ENCODE measurements at places on chromosomes 16 and 17. TPM values are rescaled to one million over a fixed set of nuclear protein-coding genes. Genes with fewer than 3 reads are reported as not detected.

Gene CCDC40
- total RNA-seq: 11.8 TPM

GRCh38 chr17:48757524-48757961, 29.0 kb upstream of the HOXB13 start:
- no peak for DNase-seq
- no peak overlapping the region for H3K4me3 ChIP-seq
- H3K27ac ChIP-seq: no peak overlapping the region
- no peaks in the 10 kb centered on the region for H3K36me3 ChIP-seq

DNA sequence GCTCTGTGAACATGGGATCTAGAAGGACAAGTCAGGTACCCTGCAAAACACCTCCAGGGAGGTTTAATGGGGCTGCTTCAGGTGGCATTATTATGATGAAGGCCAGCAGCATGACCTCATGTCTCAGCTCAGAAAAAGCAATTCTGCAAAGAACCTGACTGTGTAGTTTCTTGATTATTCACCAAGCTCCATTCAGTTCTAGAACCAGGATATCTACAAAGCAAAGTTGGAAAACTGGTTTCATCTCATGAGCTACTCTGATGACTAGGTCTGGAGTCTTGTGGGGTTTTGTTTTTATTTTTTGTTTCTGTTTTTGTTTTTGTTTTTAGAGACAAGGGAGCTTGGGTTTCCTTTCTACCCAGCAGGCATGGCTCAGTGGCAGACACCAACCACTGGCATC, 19.0 kb upstream of the LRRC37A3 start:
- peaks cover 4% of the 10 kb centered on the region for H3K4me1 ChIP-seq
- no peak overlapping the region for H3K4me3 ChIP-seq
- DNase-seq: no peak
- no peaks in the 10 kb centered on the region for H3K27me3 ChIP-seq

DNA sequence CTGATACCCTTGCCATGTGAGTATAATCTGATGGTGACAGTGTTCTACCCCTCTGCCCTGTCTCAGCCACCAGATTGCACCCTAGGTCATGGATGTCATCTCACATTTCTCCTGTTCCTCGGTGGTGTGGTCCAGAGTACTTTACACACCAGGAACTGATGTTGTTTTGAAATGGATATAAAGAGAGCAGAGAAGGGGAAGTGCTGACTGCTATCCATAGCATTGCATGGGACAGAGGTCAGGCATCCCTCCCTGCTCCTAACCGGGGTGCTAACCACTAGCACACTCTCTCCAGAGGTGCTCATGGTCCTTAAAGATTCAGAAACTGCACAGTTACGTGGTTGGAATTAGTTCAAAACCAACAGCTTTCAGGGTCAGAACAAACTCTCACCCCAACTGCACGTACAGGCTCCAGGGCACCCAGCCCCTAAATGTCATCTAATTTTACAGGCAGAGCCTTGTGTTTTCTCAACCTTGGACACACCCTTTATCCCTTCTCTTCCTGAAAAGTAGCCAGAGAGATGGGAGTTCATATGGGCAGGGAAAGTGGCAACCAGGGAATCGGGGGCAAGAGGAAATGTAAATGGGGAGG, 16.3 kb downstream of the TTLL6 start:
- peaks cover 8% of the 10 kb centered on the region for H3K27me3 ChIP-seq
- no peak overlapping the region for H3K27ac ChIP-seq
- no peak for DNase-seq
- H3K4me3 ChIP-seq: no peak overlapping the region
- H3K36me3 ChIP-seq: no peaks in the 10 kb centered on the region

DNA sequence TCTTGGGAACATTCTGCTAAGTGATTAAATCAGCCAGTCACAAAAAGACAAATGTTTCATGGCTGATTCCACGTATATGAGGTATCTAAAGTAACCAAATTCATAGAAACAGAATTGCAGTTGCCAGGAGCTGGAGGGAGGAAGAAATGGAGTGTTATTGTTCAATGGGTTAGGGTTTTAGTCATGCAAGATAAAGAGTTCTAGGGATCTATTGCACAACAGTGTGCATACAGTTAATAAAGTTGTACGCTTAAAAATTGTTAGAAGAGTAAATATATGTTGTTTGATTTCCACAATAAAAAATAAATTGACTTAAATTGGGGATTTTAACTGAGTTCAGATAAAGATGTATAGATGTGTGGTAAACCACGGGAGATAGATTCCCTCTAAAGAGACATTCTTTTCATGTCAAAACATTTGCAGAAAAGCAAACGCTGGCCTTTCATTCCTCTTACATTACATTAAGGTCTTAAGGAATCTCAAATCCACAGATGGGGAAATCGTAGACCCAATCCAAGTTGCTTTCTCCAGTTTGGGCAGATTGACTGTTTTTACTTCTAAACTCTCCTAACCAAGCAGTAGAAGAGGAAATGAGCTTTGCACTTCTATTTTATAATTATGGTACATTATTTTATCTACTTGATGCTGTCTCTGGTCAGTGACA, 4.6 kb downstream of the PRDM7 start:
- no peaks in the 10 kb centered on the region for H3K36me3 ChIP-seq
- peaks cover 29% of the 10 kb centered on the region for H3K27me3 ChIP-seq
- no peak for DNase-seq
- no peak overlapping the region for H3K4me3 ChIP-seq

- no peak overlapping the region for H3K27ac ChIP-seq
- no peak for DNase-seq
- H3K4me3 ChIP-seq: no peak overlapping the region
- H3K4me1 ChIP-seq: no peaks in the 10 kb centered on the region
- no peaks in the 10 kb centered on the region for H3K27me3 ChIP-seq
Measured at GRCh38 chr17:4019275-4019674, 55.0 kb upstream of the ATP2A3 start.

- DNase-seq: no peak
- no peaks in the 10 kb centered on the region for H3K36me3 ChIP-seq
- no peaks in the 10 kb centered on the region for H3K27me3 ChIP-seq
- no peak overlapping the region for H3K27ac ChIP-seq
- H3K4me1 ChIP-seq: no peaks in the 10 kb centered on the region
- H3K4me3 ChIP-seq: no peak overlapping the region
Measured at GRCh38 chr16:23607726-23608125, 11.6 kb upstream of the NDUFAB1 start.

Gene NLRC3
- total RNA-seq: not detected

- DNase-seq: no peak
- no peak overlapping the region for H3K4me3 ChIP-seq
- no peaks in the 10 kb centered on the region for H3K4me1 ChIP-seq
- no peaks in the 10 kb centered on the region for H3K36me3 ChIP-seq
Measured at GRCh38 chr17:55023626-55024025, 55.1 kb downstream of the STXBP4 start.

DNA sequence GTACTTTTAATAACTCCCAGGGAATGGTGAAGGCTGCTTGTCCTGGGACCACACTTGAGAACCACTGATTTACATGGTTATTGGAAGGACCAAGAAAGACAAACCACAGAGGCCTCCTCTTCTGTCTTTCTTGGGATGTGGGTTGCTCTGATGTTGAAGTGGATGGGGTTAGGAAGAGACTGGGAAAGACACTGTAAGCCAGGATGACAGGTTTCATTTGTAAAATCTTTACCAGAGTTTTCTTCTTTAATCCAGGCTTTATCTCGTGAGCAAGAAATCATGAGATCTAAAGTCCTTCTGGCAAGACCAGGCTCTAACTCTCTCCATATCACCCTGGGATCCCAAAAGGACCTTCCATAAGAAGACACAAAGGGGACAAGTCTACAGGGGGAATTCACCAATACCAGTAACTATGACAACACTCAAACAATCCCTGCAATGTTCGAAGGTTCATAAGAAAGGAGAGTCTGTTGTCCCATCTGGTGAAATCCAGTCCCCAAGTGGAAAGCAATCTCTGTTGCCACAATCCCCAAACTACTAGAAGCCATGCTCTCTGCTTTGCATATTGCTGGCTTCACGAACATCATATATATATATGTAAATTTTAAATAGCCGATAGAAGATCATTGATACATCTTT, 44.8 kb upstream of the CDRT4 start:
- no peak overlapping the region for H3K27ac ChIP-seq
- H3K4me3 ChIP-seq: no peak overlapping the region
- DNase-seq: no peak
- no peaks in the 10 kb centered on the region for H3K27me3 ChIP-seq

- no peak overlapping the region for H3K4me3 ChIP-seq
- DNase-seq: no peak
- no peaks in the 10 kb centered on the region for H3K36me3 ChIP-seq
- no peak overlapping the region for H3K27ac ChIP-seq
- peaks cover 9% of the 10 kb centered on the region for H3K27me3 ChIP-seq
Measured at GRCh38 chr17:43723697-43724359, 34.8 kb downstream of the SOST start.

Gene ABCA5
- total RNA-seq: 19.4 TPM

- H3K4me3 ChIP-seq: no peak overlapping the region
- no peak overlapping the region for H3K27ac ChIP-seq
- H3K27me3 ChIP-seq: no peaks in the 10 kb centered on the region
Measured at GRCh38 chr16:8571061-8571596, 19.2 kb downstream of the TMEM114 start.

Gene DNASE1L2
- total RNA-seq: 1.6 TPM

DNA sequence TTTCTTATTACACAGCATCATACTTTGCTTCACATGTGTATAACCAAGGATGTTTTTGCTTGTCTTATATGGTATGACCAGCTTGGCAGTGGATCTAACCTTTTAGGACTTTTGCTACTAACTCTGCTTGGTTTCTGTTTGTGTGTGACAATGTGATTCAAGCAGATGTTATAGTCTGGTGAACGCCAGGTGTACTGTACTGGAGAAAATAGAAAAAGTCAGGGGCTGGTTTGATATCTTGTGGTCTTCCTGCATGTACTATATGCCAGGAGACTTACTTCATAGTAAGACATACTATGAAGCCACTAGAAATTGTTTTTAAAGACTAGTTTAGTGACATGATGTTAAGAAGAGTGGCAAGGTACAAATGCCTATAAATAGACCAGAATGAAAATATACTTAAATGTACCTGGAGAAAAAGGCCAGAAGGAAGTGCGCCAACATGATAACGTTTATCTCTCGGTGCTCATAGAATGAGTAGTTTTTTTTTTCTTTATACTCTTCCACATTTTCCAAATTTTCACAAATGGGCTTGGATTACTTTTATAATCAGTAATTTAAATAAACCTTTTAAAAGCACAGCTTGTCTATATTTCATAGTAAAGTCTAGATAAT, 112.3 kb downstream of the PRKCA start:
- H3K36me3 ChIP-seq: no peaks in the 10 kb centered on the region
- no peak overlapping the region for H3K4me3 ChIP-seq
- no peaks in the 10 kb centered on the region for H3K27me3 ChIP-seq

DNA sequence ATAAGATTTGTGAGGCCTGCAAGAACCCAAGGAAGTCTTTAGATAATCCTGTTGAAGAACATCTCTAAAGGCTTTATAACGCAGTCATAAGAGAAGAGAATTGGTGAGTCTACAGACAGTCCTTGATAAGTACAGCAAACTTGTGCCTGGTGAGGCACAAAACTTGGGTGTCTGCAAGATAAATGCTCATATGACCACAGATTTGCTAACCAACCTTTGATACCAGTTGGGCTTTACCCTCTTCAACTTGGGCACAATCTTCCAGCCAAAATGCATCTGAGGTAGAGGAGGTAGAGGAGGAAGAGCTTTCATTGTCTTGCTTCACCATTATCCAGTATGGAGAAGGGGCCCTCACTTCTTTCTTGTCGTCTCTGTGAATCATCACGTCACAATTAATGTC, 16.9 kb downstream of the PDZD9 start:
- DNase-seq: no peak
- peaks cover 11% of the 10 kb centered on the region for H3K36me3 ChIP-seq
- H3K27ac ChIP-seq: no peak overlapping the region
- H3K4me1 ChIP-seq: no peaks in the 10 kb centered on the region
- no peak overlapping the region for H3K4me3 ChIP-seq

- H3K36me3 ChIP-seq: no peaks in the 10 kb centered on the region
- H3K27ac ChIP-seq: no peak overlapping the region
- DNase-seq: no peak
- no peaks in the 10 kb centered on the region for H3K4me1 ChIP-seq
- H3K4me3 ChIP-seq: no peak overlapping the region
- H3K27me3 ChIP-seq: no peaks in the 10 kb centered on the region
Measured at GRCh38 chr17:67636834-67637520, 80.8 kb upstream of the NOL11 start.

DNA sequence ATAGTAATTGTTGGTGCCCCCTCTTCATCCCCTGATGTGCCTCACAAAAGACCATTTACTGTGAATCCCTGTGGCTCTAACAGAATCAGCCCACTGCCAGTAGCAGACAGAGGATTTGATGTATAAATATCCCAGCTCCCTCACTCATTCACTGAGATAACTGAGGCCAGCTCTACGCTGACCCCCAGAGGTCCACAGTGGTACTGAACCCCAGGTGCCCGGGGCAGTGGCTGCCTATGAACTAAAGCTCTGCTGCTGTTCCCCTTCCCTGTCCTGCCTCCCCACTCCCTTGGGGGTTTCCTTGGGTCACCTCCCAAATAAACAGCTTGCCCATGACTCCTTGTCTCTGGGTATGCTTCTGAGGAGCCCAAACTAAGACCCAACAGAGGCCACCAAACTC, 295.8 kb downstream of the FOXL1 start:
- no peak overlapping the region for H3K27ac ChIP-seq
- H3K27me3 ChIP-seq: no peaks in the 10 kb centered on the region
- peak; percentile 58 for DNase-seq

DNA sequence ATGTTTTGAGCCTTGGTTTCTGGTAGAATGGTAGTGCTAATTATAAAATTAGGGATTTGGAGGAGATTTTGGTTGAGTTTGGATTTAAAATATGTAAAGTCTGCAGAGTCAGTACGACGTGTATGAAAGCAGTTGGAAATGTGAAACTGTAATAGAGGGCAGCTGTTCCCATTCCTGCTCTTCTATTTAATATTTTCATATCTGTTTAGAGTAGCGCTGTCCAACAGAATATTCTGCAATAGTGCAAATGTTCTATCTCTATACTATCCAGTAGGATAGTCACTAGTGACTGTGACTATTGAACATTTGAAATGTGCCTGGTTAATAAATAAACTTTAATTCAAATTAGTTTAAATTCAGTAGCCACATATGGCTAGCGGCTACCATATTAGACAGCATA, 443.4 kb upstream of the SOX9 start:
- H3K4me1 ChIP-seq: no peaks in the 10 kb centered on the region
- no peak overlapping the region for H3K4me3 ChIP-seq
- no peak overlapping the region for H3K27ac ChIP-seq
- DNase-seq: no peak

DNA sequence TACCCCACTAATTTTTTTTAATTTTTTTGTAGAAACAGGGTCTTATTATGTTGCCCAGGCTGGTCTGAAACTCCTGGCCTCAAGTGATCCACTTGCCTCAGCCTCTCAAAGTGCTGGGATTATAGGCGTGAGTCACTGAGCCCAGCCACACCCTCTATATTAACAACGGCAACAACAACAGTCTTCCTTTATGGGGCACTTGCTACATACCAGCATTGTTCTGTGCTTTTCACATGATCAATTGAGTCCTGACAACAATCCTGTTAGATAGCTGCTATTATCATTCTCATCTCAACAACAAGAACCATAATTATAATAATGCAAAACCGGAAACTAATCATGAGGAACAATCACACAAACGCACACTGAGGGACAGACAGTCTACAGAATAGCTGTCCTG, 12.6 kb upstream of the ARL5C start:
- H3K4me1 ChIP-seq: no peaks in the 10 kb centered on the region
- no peak overlapping the region for H3K27ac ChIP-seq
- H3K36me3 ChIP-seq: no peaks in the 10 kb centered on the region
- H3K4me3 ChIP-seq: no peak overlapping the region
- H3K27me3 ChIP-seq: no peaks in the 10 kb centered on the region

Data from neural progenitor cell (in vitro differentiated cells).